ENCODE measurements at places on chromosomes 7 and 10. TPM values are rescaled to one million over a fixed set of nuclear protein-coding genes. Genes with fewer than 3 reads are reported as not detected.

DNA sequence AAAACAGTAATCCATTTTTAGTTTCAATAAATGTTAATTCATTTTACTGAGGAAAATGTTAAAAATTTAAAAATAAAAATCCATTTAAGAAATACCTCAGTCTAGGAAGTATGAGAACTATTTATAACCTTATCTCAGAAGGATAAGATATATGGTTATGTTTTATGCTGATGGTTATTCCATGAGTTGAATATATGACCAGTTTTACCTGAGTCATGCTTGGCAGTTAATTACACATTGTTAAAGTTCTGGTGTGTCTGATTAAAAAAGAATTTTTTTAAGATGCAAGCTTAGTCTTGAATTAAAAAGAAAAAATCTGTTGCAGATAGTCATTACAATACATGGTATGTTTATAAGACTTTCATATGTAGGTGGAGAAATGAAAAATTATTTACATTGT is 191.7 kb downstream of the ARL4A start:
- no peaks in the 10 kb centered on the region for H3K4me1 ChIP-seq
- no peaks in the 10 kb centered on the region for H3K36me3 ChIP-seq
- DNase-seq = no peak
- H3K27ac ChIP-seq = no peak overlapping the region

DNA sequence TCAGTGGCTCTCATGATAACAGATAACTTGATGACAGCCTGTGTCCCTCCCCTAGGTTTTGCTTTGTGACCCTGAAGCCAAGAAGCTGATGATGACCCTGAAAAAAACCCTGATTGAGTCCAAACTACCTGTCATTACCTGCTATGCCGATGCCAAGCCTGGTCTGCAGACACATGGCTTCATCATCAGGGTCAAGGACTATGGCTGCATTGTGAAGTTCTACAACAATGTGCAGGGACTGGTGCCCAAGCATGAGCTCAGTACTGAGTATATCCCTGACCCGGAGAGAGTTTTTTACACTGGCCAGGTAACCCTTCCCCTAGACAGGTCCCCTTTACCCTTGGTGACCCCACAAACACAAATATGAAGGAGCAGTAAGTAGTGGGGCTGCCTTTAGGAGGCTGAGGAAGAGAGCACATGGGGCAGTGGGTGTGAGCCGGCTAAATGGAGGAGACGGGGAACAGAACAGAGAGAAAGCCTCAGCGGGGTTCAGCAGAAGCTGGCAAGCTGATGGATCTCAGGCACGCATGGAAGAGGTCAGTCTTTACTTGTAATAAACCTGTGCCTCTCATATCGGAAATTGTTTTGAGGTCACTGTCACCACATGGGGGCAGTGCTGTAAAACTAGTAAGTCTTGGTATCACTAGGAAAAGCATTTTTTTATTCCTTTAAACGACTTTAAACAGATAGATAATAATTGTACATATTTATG is 20.2 kb downstream of the PDCD11 start:
- peak; percentile 83 for DNase-seq
- H3K36me3 ChIP-seq = peaks cover 93% of the 10 kb centered on the region
- H3K4me3 ChIP-seq = no peak overlapping the region
- H3K27ac ChIP-seq = no peak overlapping the region
- H3K27me3 ChIP-seq = no peaks in the 10 kb centered on the region
- H3K4me1 ChIP-seq = no peaks in the 10 kb centered on the region

GRCh38 chr7:151088019-151088855 is 2.0 kb downstream of the AGAP3 start:
- H3K4me1 ChIP-seq = peaks cover 61% of the 10 kb centered on the region
- no peak for DNase-seq
- H3K36me3 ChIP-seq = peaks cover 23% of the 10 kb centered on the region
- H3K4me3 ChIP-seq = peak overlapping the region; percentile 87
- H3K27me3 ChIP-seq = no peaks in the 10 kb centered on the region
- H3K27ac ChIP-seq = peak overlapping the region; percentile 91

GRCh38 chr7:150959081-150959480 is 19.0 kb downstream of the KCNH2 start:
- H3K4me1 ChIP-seq = peaks cover 66% of the 10 kb centered on the region
- no peak overlapping the region for H3K4me3 ChIP-seq
- H3K27me3 ChIP-seq = peaks cover 17% of the 10 kb centered on the region
- DNase-seq = no peak
- H3K36me3 ChIP-seq = peaks cover 3% of the 10 kb centered on the region
- no peak overlapping the region for H3K27ac ChIP-seq

DNA sequence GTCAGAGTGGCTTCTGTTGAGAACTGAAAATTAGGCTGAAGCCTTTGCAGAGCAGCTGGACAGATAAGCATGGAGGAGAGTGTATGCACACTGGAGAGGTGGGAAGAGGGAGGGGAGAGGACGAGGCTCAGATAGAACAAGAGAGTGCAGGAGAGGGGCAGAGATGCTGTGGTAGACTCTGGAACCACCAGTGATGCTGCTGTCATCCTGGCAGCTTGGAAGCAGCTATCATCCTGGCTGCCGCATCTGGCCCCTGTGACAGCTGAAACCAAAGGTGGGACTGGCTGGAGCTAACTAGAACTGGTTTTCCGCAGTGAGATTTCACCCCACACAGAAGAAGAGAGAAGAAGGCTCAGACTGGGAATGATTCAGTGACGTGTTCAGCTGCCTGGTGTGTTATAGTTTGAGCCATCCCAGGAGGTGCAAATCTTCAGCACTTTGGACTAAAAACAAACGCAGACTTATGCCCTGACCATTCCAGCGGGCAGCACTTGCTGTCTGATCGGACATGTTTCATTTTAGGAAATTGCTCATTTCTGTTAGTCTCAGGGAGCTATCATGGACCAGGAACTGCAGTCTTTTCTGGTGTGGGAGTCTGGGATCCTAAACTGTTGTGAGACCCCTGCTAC is 38.4 kb downstream of the EEPD1 start:
- H3K27ac ChIP-seq = peak overlapping the region; percentile 42
- peaks cover 15% of the 10 kb centered on the region for H3K4me1 ChIP-seq
- H3K36me3 ChIP-seq = no peaks in the 10 kb centered on the region
- no peaks in the 10 kb centered on the region for H3K27me3 ChIP-seq
- no peak overlapping the region for H3K4me3 ChIP-seq

DNA sequence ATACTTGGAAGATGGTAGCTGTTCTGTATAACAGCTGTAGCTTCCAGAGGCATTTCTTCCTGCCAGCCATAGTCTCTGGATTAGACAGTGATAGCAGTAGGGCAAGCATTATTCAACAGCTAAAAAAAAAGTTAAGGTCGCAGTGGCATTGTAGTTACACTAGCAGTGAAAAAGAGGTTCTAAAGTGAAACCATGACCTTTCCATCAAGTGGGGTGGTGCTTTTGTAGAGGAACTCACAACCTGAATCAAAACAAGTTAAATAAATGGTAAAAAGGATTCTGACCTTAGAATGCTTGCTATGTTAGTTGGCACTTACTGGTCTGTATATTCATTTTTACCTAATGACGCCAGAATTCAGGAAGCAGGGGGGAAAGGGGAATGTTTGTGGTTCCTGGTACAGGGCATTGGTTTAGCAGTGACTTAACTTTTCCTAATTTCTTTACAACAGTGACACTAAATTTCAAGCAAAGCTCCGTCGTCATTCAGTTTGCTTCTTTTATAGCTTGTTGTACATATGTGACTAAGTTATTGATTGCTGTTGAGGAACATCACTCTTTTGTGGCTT is 55.0 kb downstream of the GBF1 start:
- no peak overlapping the region for H3K4me3 ChIP-seq
- peak overlapping the region; percentile 32 for H3K27ac ChIP-seq
- peak; percentile 49 for DNase-seq
- H3K36me3 ChIP-seq = no peaks in the 10 kb centered on the region
- no peaks in the 10 kb centered on the region for H3K27me3 ChIP-seq

DNA sequence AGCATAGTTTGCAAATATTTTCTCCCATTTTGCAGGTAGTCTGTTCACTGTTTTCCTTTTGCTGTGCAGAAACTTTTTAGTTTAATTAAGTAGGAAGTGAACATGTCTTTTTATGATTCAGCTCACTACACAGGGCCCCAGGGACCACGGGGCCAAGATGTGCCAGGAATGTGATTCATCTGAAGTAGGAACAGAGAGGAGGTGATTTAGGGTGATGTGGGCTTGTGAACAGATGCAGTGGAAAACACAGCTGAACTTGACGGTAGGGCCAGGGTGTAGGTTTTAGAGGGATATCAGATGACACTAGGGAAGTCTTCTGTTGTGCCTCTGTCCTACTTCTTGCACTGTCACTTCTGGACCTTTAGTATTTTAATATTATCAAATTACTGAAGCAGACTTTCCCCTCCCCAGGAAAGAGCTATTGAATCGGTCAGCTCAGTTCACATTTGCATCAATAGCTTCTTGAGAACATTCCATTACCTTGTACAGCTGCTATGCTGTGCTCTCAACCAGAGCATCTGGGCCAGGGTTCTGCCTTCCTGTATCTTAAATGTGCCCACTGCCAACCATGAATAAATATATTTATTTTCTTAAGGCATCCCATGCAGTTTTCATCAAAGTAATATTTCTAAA is 96.9 kb downstream of the OSBPL3 start:
- H3K4me3 ChIP-seq = no peak overlapping the region
- peaks cover 7% of the 10 kb centered on the region for H3K4me1 ChIP-seq
- H3K27me3 ChIP-seq = no peaks in the 10 kb centered on the region
- H3K27ac ChIP-seq = no peak overlapping the region
- no peaks in the 10 kb centered on the region for H3K36me3 ChIP-seq

GRCh38 chr10:66550351-66550750 is 375.5 kb upstream of the LRRTM3 start:
- H3K27ac ChIP-seq = no peak overlapping the region
- H3K27me3 ChIP-seq = no peaks in the 10 kb centered on the region
- no peak for DNase-seq
- no peaks in the 10 kb centered on the region for H3K4me1 ChIP-seq
- H3K36me3 ChIP-seq = no peaks in the 10 kb centered on the region
- H3K4me3 ChIP-seq = no peak overlapping the region

- no peak overlapping the region for H3K4me3 ChIP-seq
These were observed 27.8 kb downstream of the DENND10 start for GRCh38 chr10:119131512-119132240.

GRCh38 chr10:32005050-32005449 is 51.2 kb downstream of the KIF5B start:
- H3K4me1 ChIP-seq = peaks cover 18% of the 10 kb centered on the region
- H3K27me3 ChIP-seq = no peaks in the 10 kb centered on the region
- H3K36me3 ChIP-seq = peaks cover 11% of the 10 kb centered on the region
- peak overlapping the region; percentile 16 for H3K27ac ChIP-seq

GRCh38 chr10:124882313-124882712 is 59.6 kb upstream of the ZRANB1 start:
- no peak overlapping the region for H3K4me3 ChIP-seq
- H3K27me3 ChIP-seq = no peaks in the 10 kb centered on the region
- H3K36me3 ChIP-seq = no peaks in the 10 kb centered on the region
- DNase-seq = no peak
- H3K4me1 ChIP-seq = no peaks in the 10 kb centered on the region

DNA sequence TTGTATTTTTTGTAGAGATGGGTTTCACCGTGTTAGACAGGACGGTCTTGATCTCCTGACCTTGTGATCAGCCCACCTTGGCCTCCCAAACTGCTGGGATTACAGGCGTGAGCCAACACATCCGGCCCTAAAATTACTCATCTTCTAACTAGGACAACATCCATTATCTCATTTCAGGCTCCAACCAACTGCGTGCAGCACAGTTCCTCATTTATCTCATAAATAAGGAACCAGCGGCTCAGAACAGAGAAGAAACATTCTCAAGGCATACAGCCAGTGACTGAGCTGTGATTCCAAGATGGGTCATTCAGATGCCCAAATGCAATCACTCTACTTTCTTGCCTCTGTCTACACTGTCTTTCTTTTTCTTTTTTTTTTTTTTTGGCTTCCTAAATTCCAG is 356.1 kb downstream of the ELMO1 start:
- DNase-seq = peak; percentile 33
- H3K4me1 ChIP-seq = no peaks in the 10 kb centered on the region
- H3K27me3 ChIP-seq = no peaks in the 10 kb centered on the region
- no peak overlapping the region for H3K4me3 ChIP-seq

GRCh38 chr10:72259491-72260238 is 14.1 kb upstream of the DDIT4 start:
- H3K36me3 ChIP-seq = no peaks in the 10 kb centered on the region
- H3K27me3 ChIP-seq = no peaks in the 10 kb centered on the region
- no peak overlapping the region for H3K4me3 ChIP-seq
- H3K4me1 ChIP-seq = peaks cover 57% of the 10 kb centered on the region
- DNase-seq = peak; percentile 96

- no peaks in the 10 kb centered on the region for H3K27me3 ChIP-seq
- no peak overlapping the region for H3K4me3 ChIP-seq
- H3K27ac ChIP-seq = no peak overlapping the region
These were observed 147.4 kb downstream of the CUX1 start for GRCh38 chr7:101964680-101965452.

GRCh38 chr10:11548768-11549099 is 62.7 kb downstream of the USP6NL start:
- H3K4me1 ChIP-seq = no peaks in the 10 kb centered on the region
- H3K27me3 ChIP-seq = no peaks in the 10 kb centered on the region
- H3K27ac ChIP-seq = no peak overlapping the region
- H3K4me3 ChIP-seq = no peak overlapping the region

DNA sequence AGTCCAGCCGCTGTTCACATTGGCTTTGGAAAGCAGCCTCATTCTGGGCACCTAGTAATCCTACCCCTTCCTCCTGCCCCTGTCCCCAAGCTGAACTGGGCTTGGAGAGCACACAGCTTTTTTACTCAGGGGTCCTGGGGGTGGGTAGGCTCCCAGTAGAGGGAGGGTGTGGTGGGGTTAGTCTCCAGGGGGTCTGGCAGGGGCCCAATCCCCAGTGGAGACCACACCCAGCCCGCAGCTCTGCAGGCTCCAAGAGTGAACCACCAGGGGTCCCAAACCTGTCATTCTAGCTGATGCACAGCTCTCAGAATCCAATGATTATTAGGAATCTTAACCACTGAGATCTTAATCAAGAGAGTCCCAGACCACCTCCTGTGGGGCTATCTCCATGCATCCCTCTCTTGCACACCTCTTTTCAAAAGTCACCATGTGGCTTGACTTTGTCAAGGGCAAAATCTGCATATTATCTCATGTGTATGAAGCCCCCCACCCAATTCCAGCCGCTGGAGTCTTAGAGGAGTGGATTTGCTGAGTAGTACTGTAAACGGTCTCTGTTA is 2.7 kb downstream of the HOXA11 start:
- H3K27ac ChIP-seq = peak overlapping the region; percentile 87
- H3K27me3 ChIP-seq = peaks cover 71% of the 10 kb centered on the region
- no peak for DNase-seq
- H3K4me3 ChIP-seq = peak overlapping the region; percentile 71

- no peak overlapping the region for H3K4me3 ChIP-seq
- H3K27ac ChIP-seq = no peak overlapping the region
- no peaks in the 10 kb centered on the region for H3K27me3 ChIP-seq
- no peak for DNase-seq
- H3K4me1 ChIP-seq = peaks cover 8% of the 10 kb centered on the region
These were observed 181.9 kb downstream of the USP6NL start for GRCh38 chr10:11429439-11430052.

CTNNA3 gene
- total RNA-seq = 18.8 TPM

TMEM270 gene
- not detected for total RNA-seq

GPR85 gene
- 1.2 TPM for total RNA-seq

GHRHR gene
- 1.3 TPM for total RNA-seq

MBL2 gene
- not detected for total RNA-seq

WDR86 gene
- 3.4 TPM for total RNA-seq

AIFM2 gene
- total RNA-seq = 1.9 TPM

HIPK2 gene
- total RNA-seq = 6.6 TPM

CELF2 gene
- 37.2 TPM for total RNA-seq

GNG11 gene
- total RNA-seq = 34.5 TPM
